ENCODE measurements at places on chromosomes 2 and 18.

- no peak for DNase-seq
These were observed 359.3 kb downstream of the IRS1 start for GRCh38 chr2:226440127-226440918.

DNA sequence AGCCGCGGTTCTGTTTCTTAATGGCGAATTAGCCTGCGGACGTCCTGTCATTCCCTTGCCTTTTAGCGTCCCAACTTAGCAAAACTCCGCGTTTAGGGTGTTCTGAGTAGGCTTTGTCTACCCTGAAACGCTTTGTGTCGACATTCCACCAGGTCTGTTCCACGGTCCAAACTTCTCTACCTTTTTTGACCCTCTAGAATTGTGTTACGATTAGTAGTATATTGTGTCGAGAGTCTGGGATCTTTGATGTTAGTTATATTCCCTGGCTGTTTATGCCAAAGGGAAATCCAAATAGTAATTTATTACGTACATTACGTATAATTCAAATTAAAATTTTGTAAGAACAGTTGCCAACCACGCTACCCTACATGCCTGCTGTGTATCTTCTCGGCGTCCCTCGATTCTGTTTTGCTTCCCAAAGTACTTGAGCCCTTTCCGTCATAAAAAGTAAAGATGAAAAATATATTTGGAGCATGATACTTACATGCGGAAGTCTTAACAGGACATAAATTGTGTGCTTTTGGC, 495 bp upstream of the TTC32 start:
- no peak for DNase-seq

DNA sequence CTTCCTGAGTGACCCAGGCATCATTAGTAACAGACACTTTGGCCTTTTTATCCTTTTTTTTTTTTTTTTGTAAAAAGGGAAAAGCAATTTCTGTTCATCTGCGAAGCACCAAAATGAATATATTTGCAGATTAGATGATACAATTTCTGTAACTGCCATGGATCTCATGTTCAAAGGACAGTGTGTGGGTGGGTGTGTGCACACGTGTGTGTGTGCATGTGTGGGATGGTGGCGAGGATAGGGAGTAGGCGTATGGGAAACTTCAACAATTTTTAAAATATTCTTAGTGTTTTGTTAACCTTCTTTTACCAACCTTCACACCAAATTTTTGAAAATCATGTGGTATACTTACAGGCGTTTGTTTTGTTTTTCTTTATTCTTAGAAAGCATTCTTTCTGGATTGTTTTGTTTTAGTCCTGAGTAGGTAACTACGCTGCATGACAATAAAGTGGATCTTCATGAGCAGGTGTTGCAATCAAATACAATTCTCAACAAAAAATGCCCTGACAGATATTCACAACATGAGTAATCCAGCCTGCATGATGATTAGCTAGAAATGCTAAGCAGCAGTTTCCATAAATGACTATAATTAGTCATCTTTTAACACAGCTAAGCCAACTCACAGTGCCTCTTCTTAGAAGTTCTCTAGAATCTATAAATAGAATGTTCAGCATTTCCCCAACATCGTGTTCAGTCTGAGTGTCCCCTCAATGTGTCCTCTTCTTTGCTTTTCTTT, 53.5 kb upstream of the RMDN2 start:
- no peak for DNase-seq

GRCh38 chr18:79064228-79064627, 5.0 kb upstream of the ATP9B start:
- no peak for DNase-seq

DNA sequence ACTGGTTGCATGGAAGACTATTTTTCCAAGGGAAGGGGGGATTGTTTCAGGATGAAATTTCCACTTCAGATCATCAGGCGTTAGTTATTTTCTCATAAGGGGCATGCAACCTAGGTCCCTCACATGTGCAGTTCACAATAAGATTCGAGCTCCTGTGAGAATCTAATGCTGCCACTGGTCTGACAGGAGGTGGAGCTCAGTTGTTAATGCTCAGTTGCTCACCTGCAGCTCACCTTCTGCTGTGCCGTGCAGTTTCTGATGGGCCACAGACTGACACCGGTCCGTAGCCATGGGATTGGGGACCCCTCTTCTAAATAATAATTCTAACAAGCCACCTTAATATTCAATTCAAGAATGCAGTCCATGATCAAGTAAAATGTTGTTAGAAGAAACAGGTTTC, 34.9 kb downstream of the PLCL1 start:
- DNase-seq: no peak

Measured in GOT3 (cell line).